ENCODE measurements at places on chromosomes 11 and 22. TPM values are rescaled to one million over a fixed set of nuclear protein-coding genes. Genes with fewer than 3 reads are reported as not detected.
A peak's percentile ranks its signal among the peaks of the same experiment; 100 is the strongest.

DNA sequence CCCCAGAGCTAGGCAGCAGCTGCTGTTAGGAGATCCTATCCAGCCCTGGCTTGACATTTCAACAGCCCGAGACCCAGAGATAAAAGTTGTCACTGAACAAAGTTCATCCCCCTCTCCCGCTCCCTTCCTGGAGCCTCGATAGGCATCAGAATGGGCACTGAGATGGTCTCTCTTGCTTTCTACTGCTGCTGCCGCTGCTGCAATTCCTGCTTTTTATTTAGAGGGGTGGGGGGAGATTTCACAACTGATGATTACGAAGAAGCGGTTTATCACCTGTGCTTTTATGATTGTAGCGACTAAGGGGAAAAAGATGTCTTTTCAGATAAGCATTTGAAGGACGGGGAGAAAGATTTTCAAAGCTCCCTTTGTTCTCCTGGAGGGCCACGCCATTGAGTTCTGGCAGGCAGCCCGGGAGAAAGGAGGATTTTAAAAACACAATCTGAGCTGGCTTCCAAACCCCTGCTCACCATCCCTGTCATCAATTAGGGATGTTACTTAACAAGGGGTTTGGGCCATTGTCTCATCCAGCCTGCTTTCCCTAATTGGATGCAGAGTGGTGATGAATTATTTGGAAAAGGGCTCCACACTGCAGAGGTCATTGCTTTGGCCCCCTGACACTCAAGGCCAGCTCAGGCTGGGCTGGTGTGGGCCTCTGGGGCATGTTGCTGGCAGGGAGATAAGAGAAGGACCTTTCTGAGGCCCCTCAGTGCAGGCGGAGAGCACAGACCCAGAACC, 344.7 kb downstream of the BUD13 start:
- peaks cover 19% of the 10 kb centered on the region for H3K4me1 ChIP-seq
- DNase-seq = peak; percentile 19
- H3K27me3 ChIP-seq = no peaks in the 10 kb centered on the region
- H3K36me3 ChIP-seq = no peaks in the 10 kb centered on the region
- peak overlapping the region; percentile 76 for H3K27ac ChIP-seq

Gene GLYATL1B
- total RNA-seq = not detected

GRCh38 chr11:4071914-4072313, 22.7 kb upstream of the RRM1 start:
- peaks cover 4% of the 10 kb centered on the region for H3K4me1 ChIP-seq
- peak; percentile 16 for DNase-seq
- H3K4me3 ChIP-seq = no peak overlapping the region
- no peaks in the 10 kb centered on the region for H3K27me3 ChIP-seq

Gene RIBC2
- total RNA-seq = 0.48 TPM

DNA sequence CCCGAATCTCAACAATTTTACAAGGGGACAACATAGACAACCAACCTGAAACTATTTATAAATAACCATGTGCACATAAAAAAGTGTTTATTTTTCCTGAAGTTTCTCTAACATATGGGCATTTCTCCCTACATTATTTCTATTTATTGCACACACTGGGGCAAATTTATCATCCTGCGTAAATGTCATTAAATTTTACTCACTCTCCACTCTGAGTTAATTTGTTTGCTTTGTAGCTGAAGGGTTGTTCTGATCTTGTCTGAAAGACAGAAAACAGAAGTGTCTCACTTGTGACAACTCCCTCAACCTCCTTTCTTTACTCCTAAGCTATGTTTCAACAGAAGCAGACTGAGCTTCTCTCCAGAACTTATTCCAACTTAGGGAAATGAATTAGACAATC, 194.2 kb downstream of the HIPK3 start:
- H3K36me3 ChIP-seq = no peaks in the 10 kb centered on the region
- peaks cover 7% of the 10 kb centered on the region for H3K4me1 ChIP-seq
- no peaks in the 10 kb centered on the region for H3K27me3 ChIP-seq
- no peak for DNase-seq
- H3K27ac ChIP-seq = peak overlapping the region; percentile 20

GRCh38 chr11:86398106-86398505, 23.4 kb downstream of the CCDC81 start:
- DNase-seq = no peak
- no peak overlapping the region for H3K4me3 ChIP-seq
- no peaks in the 10 kb centered on the region for H3K36me3 ChIP-seq
- H3K27me3 ChIP-seq = no peaks in the 10 kb centered on the region

Gene NELL1
- total RNA-seq = 17.7 TPM

Gene TMEM126A
- total RNA-seq = 48.0 TPM

GRCh38 chr11:17352950-17353820, 1.6 kb downstream of the NCR3LG1 start:
- H3K36me3 ChIP-seq = no peaks in the 10 kb centered on the region
- peaks cover 5% of the 10 kb centered on the region for H3K4me1 ChIP-seq
- H3K4me3 ChIP-seq = peak overlapping the region; percentile 54
- H3K27ac ChIP-seq = peak overlapping the region; percentile 92
- peaks cover 8% of the 10 kb centered on the region for H3K27me3 ChIP-seq
- peak; percentile 89 for DNase-seq

Data from hepatocyte (in vitro differentiated cells).